MG63 (cell line): ENCODE measurements at places on chromosomes 12 and 14. TPM values are rescaled to one million over a fixed set of nuclear protein-coding genes. Genes with fewer than 3 reads are reported as not detected.

- no peak for DNase-seq
These were observed 20.2 kb upstream of the DUSP16 start for GRCh38 chr12:12582895-12583303.

DNA sequence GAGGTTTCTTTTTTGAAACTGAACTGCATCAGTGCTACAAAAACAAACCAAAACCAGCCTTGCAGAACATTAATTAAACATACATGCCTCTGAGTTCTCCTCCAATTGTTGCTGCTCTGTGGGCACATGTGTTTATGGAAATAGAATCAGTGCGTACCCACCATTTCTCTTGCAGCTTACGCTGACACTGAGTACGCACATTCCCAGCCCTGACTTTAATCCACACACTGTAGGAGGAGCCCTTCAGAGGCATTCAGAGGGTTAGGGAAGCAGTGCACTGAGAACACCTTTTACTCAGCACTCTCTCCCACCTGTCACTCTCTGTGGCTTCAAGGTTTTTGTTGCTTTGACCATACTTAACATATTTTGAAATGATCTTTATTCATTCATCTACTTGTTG lies 250.5 kb upstream of the PWP1 start:
- DNase-seq: no peak

GRCh38 chr12:52608826-52609630 lies 7.8 kb upstream of the KRT72 start:
- no peak for DNase-seq

DNA sequence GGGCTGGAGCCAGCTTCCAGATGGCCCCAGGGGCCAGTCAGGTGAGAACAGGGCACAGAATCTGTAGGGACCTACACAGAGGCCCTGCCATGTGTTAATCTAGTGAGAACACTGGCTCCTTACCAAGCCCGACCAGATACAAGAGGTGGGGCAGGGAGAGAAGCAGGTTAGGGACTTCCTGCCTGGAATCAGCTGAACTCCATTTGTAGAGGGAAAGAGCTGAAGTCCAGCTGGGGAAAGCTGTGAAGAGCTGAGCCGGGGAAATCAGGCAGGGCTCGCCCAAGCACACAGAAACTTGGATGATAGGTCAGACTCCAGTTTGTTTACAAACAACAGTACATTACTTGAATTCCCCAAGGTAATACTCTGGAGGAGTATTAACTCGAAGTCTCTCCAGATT lies 46.7 kb downstream of the PTGER2 start:
- DNase-seq: no peak

GRCh38 chr14:24993631-24994030 lies 56.3 kb downstream of the STXBP6 start:
- DNase-seq: no peak

HOXC12 gene
- 1.5 and 1.9 TPM in 2 replicates for total RNA-seq

- DNase-seq: peak; percentile 70
These were observed 76.7 kb downstream of the DIP2B start for GRCh38 chr12:50581226-50582184.

SMIM41 gene
- total RNA-seq: not detected in 2 replicates

GRCh38 chr12:77342253-77342652 lies 276.9 kb upstream of the E2F7 start:
- no peak for DNase-seq

STAC3 gene
- total RNA-seq: 0.86 TPM in 1 of 2 replicates, not detected in the other

GRCh38 chr12:45415393-45415817 lies 199.5 kb downstream of the ANO6 start:
- DNase-seq: peak; percentile 98

DNA sequence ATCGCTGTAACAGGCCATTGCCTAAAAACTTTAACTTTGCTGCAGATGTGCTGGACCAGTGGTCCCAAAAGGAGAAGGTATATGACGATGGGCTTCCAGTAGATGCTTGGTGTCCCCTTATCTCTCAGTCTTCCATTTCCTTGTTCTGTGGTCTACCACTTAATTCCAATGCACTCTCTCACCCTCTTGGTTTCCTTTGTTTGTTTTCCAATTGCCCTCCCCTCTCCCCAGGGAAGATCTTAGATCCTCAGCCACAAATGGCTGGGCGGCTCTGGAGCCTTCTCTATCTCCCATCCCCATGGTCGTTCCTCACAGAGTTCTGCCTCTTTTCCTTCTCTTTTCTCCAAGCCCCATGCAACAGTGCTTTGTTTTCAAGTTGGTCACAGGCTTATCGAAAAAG lies 584 bp downstream of the ACSM4 start:
- DNase-seq: no peak

TCL1B gene
- not detected in 2 replicates for total RNA-seq

- DNase-seq: peak; percentile 76
These were observed 707 bp downstream of the DHRS1 start for GRCh38 chr14:24298892-24299254.

DNA sequence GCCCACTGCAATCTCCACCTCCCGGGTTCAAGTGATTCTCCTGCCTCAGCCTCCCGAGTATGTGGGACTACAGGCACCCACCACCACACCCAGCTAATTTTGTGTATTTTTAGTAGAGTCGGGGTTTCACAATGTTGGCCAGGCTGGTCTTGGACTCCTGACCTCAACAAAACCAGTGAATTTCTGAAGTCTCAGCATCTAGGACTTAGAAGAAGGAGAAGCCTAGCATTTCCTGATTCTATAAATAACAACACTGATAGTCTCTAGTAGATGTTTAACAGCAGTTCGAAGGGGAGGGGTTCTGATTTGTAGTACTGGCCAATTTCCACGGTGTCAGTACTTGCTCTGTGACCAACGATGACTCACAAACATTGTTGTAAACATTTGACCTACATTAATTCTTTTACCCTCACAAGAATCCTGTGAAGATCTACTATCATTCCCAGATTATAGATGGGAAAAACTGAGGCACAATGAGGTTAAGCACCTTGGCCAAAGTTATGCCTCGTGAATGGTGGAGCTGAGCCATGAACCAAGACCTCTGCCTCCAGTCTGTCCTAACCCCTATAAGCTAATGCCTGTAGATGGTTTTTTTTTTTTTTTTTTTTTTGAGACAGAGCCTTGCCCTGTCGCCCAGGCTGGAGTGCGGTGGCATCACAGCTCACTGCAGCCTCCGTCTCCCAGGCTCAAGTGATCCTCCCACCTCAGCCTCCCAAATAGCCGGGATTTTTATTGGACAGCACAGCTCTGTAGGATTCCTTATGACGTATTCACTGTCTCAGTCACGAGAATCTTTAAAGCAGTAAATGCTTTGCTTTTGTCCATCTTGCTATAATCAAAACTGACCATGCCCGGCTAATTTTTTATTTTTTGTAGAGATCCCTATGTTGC lies 5.2 kb downstream of the P2RX4 start:
- peak; percentile 77 for DNase-seq

GLT8D2 gene
- total RNA-seq: not detected in 2 replicates
